ENCODE measurements at places on chromosomes 5 and 9. TPM values are rescaled to one million over a fixed set of nuclear protein-coding genes. Genes with fewer than 3 reads are reported as not detected.

The GPRIN1 gene
- polyA plus RNA-seq, result 0.37 TPM

The PKD2L2 gene
- not detected for polyA plus RNA-seq

The ANKRD18A gene
- 0.15 TPM for polyA plus RNA-seq

The IFNA16 gene
- polyA plus RNA-seq, result not detected

The C9orf50 gene
- 0.13 TPM for polyA plus RNA-seq
